Activated CD4-positive, alpha-beta T cell treated with anti-CD3 and anti-CD28 coated beads, Interleukin-2, amount 50 U/mL, for 48 hours (primary cell): ENCODE measurements at places on chromosomes 1 and 21.

- no peak for DNase-seq
These were observed 11.4 kb downstream of the C2CD2 start for GRCh38 chr21:41942457-41942856.

GRCh38 chr1:17711941-17712340 lies 43.2 kb upstream of the ACTL8 start:
- DNase-seq: no peak

GRCh38 chr1:183514235-183514634 lies 41.9 kb downstream of the SMG7 start:
- no peak for DNase-seq

DNA sequence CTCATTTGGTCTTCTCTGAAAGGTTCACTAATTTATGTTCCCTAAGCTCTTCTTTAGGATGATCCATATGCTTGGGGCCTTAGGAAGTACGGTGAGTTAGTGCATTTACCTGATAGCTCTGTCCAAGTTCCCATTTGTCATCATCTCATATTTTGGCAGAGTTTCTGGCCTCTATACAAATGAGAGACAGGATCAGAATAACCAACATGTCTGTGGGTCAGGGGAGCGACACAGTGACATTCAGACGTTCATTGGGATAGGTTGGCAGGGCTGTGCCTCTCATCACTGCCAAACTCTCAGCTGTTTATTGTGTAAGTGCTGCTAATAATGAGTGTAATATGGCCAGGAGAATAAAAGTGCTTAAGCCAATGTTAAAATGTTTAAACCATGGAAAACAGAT lies 561.1 kb upstream of the ZRANB2 start:
- DNase-seq: no peak

DNA sequence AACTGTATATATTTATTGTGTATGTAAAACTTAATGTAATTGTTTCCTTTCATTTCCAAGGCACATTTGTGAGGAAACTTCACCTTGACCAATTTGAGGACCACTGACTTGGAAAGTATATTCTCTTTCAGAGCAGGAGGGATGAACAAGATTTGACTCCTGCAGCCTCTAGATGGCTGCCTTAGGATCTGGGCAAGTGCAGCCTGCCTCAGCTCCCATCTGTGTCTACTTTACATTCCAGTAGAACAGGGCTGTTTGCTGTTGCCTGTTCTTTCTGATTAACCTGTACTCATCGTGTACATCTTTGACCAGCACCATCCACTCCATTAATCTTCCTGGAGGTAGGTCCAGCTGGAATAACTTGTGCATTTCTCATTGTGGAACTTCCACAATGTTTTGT lies 312.8 kb downstream of the HLX start:
- no peak for DNase-seq

DNA sequence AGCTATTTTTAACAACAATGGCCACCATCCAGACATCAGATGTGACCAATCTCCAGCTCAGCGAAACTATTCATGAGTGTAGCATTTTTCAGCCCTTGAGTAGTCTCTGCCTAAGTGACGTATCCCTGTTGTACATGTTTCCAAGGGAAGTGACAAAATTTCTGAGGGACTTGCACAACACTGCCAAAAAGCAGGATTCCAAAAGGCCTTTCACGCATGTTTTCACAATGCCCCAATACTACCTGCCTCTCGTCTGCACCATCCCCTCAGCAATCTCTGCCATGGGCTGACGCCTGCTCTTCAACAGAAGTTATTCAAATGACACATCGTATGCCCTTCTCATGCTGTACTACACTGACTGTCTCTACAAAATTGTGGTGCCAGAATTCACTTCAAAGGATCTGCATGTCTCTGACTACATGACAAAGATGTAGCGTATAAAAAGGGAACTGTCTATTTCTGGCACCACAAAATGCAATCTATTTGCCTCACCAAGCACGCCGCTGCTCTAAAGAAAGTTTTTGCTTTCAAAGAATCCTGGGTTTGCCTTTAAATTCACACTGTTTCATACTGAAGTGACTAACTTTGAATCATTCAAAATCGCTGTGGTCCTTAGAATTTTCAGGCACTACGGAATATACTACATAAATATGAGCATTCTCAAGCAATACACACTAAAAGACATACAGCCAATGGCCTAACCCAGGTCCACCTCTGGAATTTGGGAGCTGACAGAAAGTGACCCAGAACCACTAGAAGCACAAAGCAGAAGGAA lies 32.9 kb downstream of the JAK1 start:
- no peak for DNase-seq

GRCh38 chr1:29209173-29209572 lies 21.6 kb downstream of the MECR start:
- no peak for DNase-seq

DNA sequence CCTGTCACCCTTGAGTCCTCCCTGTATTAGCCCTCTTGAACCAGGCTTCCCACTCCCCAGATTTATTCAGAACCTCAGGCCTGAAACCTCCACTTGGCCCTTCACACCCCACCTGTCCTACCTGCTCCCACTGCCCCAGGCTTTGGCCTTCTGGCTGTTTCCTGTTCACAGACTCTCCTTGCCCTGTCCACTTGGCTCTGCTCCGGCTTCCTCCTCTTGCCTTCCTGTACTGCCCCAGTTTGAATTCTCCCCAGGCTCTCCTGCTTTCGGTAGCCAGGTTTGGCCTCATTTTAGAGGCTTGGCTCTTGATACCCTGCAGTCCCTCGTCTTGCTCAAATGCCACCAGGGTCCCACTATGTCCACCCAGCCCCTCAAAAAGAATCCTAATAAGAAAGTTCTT lies 385.2 kb downstream of the KCNH1 start:
- DNase-seq: no peak

DNA sequence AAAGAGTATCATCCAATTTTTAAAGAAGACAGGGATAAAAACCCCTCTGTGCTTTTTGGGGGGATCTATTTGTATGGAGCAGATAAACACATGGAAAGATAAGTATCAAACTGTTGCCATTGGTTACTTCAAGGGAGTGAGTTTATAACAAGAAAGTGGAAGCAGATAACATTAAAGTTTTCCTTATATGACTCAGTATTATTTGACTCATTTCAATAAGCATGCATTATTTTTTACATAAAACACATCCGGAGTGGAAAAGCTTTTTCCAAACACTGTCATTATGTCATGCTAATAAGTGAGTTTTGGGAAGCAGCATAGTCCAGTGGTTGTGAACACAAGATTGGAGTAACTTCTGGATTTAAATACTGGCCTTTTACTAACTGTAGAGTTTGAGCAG lies 452.2 kb downstream of the LTN1 start:
- DNase-seq: no peak

- no peak for DNase-seq
These were observed 239.1 kb upstream of the IRF2BP2 start for GRCh38 chr1:234848972-234849649.

DNA sequence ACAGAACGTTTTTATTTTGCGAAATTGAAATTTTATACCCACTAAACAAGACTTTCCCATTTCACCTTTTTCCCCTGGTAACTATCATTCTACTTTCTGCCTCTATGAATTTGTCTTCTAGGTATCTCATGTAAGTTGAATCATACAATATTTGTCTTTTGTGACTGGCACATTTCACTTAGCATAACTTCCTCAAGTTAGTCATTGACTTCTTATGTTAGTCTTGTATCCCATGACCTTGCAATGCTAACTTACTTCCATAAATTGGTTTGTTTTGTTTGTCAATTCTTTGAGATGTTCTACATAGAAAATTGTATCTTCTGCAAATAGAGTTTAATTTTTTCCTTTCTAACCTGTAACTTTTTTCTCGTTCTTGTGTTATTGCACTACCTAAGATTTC lies 26.9 kb downstream of the SH3BP5L start:
- DNase-seq: no peak

DNA sequence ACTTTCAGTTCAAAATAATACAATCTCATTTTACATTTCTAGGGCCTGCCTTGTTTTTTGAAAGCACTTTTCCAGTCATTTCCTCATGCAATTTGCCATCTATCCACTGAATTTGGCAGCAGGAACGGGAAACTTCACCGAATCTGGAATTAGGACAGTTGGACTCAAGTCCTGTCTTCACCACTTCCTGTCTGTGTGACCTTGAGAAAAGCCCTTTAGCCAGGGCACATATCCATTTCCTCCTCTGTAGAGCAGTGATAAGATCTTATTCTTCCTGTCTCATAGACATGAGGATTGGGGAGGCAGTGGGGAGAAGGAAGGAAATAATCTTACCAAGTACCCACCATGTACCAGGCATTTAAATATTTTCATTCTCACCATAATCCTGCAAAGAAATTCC lies 12.0 kb downstream of the VAV3 start:
- DNase-seq: no peak

DNA sequence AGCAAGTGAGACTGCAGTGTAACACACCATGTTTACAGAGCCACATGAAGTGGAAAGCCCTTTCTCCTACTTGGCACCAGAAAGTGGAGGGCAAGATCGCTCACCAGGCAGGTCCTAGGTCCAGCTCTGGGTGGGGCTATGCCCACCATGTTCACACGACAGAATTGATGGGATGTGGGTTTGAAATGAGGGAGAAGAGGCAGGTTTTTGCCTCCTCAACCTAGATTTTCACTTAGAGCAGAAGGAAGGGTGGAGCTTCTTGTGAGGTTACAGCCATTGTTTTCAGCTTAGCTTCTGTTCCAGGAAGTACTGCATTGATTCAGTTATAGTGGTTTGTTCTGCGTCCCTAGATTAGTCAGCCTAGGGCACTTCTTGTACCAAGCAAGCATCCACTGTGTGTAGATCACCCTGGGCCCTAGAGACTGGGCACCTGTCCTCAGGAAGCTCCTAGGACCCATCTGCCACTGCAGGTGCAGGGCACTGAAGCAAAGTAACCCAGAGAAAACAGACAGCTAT lies 2.3 kb downstream of the CD53 start:
- DNase-seq: peak; percentile 64

DNA sequence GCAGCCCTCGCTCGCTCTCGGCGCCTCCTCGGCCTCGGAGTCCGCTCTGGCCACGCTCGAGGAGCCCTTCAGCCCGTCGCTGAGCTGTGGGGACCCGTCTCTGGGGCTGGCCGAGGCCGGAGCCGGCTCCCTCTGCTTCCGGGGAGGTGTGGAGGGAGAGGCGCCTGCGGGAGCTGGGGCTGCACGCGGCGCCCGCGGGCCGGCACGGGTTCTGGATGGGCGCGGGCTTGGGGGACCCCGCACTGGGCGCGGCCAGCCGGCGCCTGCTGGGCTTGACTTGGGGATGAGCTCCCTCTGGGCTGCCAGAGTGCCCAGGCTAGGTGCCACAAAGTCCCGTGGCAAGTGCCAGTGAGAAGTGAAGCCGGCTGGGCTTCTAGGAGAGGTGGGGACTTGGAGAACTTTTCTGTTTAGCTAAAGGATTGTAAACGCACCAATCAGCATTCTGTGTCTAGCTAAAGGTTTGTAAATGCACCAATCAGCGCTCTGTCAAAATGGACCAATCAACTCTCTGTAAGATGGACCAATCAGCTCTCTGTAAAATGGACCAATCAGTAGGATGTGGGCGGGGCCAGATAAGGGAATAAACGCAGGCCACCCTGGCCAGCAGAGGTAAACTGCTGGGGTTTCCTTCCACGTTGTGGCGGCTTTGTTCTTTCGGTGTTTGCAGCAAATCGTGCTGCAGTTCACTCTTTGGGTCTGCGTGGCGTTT lies 20.2 kb downstream of the EXOC8 start:
- no peak for DNase-seq

DNA sequence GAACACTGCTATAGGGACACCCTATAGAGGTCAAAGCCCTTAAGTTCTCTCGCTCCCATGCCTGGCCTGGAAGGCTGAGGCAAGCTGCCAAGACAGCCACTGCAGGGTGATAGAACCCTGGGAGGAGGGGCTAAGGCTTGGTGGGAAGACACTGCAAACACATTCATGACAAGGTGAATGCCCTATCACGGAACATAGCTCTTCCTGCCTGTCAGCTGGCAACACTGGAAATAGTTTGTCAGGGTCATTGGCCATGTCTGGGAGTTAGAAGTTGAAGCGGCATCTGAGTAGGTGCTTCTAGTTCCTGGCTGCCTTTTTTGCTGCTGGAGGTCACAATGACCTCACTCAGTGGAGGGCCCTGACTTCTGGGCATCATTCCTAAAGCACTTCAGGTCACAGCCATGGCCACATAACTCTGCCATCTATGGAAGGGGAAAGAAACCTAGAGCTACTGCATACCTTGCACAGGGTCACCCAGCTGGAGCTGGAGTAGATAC lies 4.2 kb downstream of the FABP3 start:
- DNase-seq: no peak

GRCh38 chr1:153277852-153278251 lies 18.4 kb downstream of the LORICRIN start:
- peak; percentile 65 for DNase-seq

- peak; percentile 12 for DNase-seq
These were observed 60.6 kb downstream of the WNT9A start for GRCh38 chr1:227886993-227887696.

GRCh38 chr1:147541672-147542568 lies 619 bp downstream of the BCL9 start:
- peak; percentile 50 for DNase-seq

DNA sequence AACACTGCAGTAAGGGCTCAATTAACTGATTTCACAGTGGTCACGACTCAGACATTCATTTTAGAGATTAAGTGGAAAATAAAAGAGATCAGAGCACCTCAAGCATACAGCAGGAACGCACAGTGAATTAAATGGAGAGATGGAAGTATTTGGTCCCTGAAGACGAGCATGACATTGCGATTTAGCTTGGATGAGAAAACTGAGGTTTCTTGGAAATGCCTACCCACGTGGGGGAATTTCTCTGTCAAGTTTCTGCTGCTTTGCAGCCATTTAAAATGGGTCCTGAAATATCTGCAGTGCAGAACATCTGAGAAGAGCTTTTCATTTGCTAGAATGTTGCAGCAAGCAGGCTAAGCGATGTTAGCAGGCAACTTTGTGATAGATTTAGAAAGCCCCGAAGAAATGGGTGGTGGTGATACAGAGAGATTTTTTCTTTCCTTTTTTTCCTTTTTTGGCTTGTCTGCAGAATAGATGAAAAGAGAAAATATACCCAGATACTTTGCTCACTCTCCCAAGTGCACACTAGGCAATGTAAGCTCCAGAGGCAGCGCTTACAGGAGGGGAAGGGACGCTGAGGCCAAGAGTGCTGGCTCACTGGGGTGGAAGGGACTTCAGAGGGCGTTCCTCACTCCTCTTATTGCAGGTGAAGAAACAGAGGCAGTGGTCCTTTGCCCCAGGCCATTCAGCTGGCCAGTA lies 258.0 kb downstream of the KCNJ6 start:
- DNase-seq: no peak

DNA sequence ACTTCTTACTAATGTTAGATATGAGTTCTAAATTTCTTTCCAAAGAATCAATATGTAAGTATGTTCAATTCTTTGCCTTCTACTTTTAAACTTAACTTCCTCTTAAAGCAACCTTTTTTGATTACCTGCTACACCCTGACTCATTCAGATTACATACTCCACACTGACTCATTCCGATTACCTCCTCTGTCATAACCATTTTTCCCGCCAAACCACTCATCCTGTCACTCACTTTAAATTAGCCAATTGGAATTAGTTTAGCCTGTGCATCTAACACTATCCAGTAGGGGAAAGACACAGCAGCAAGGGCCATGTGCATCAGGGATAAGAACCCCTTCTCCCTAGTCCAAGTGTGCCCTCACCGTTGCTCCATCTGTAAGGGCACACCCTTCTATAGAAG lies 815.5 kb downstream of the BRINP3 start:
- DNase-seq: no peak
